GM06990 (cell line): ENCODE measurements at places on chromosomes 1 and 21.

DNA sequence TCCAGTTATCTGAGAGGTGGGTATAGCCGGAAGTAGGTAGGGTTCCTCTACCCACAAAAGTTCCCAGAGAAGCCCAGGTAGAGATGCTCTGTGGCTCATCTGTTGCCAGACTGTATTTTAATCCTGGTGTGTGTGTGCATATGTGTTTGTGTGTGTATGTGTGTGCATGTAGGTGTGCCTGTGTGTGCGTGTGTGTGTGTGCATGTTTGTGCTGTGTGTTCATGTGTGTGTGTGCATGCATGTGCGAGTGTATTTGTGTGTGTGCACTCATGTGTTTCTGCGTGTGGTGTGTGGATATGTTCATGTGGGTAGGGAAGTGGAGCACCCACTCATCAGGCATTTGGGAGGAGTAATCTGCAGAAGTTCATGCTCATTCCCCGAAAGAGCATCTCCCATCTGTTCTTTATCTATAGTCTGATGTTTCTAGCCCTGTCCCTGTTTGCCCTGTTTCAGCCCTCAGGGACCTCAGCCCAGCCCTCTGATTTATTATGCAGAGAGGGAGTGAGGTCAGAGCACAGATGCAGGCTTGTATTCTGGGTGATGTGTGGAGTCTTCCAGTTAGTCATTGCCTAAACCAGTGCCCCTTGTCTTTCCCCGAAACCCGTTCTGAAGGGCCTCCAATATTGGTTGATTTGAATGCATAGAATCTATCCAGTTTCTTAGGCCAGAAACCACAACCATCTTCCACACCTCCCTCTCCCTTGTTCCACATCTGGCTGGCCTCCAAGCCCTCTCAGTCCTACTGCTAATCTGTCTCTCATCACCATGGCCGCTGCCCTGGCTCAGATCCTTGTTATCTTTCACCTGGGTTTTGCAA, 69.1 kb downstream of the DISC1 start:
- no peak for DNase-seq

DNA sequence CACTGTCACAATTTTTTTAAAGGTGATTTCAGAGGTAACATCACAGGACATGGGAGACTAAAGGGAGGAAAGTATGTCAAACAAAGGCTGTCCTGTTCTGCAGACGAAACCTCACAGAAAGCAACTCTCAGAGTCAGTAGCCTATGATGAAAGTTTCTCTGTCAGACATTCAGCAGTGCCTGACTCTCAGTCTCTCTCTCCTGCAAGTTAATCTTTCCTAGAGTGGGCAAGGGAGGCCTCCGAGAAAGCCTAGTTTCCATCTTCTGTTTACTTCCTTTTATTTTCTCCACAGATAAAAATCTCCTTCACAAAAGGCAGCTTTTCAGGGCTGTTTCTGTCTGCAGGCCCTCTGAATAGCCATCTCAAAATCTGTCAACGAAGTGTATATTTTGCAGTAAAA, 24.9 kb upstream of the FMO2 start:
- DNase-seq = no peak

- DNase-seq = no peak
Measured at GRCh38 chr1:223653015-223653414, 12.5 kb downstream of the CAPN8 start.

DNA sequence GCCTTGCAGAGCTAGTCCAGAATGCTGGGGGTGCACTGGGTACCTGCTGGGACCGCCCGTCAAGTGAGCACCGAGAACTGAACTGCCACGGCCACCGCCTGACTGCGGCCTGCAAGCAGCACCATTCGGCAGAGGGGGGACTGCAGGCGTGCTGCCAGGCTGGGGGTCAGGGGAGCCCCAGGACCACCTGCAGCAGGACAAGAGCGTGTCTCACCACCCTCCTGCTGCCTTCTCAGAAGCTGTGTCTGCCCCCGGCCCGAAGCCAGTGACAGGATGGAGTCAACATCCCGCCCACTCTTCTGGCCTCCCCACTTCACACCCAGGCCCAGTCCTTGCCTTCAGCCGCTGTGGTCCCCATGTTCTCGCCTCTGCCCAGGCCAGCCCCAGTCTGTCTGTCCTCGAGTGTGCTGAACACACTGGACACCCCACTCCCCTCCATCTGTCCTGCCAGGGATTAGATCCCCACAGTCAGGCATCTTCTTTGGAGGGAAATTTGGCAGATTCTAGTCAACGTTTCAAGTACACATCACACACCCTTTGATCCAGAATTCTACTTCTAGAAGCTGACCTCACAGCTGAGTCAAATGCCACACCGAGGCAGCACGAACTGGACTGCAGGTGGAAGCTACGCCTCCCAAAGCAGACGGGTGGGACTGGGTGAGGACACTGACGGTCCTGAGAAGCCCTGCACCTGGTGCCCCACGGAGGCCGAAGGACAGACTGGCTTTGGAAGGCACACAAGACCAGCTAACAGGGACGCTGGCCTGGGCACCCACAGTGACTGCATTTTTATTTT, 26.0 kb downstream of the PTTG1IP start:
- no peak for DNase-seq

DNA sequence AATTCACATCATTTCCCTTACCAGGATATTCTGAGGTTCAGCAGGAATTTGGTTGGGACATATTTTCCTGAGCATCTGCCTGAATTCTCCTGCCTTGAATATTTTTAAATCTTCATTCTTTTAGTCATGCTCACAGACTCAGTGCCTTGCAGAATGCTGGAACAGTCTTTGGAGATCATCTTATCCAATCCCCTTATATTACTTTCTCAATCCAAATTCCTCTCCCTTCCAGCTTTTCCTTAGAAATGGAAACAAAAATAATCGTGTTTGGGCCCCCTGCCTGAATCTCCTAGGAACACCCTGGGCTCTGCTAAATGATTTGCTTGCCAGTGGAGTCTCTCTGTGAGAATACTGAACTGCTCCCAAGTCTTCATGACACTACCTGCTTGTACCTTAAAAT, 38.4 kb downstream of the LHX8 start:
- no peak for DNase-seq

- DNase-seq = no peak
Measured at GRCh38 chr21:34981791-34982190, 67.3 kb downstream of the RUNX1 start.

GRCh38 chr1:6435129-6435528, 10.6 kb downstream of the ESPN start:
- no peak for DNase-seq

DNA sequence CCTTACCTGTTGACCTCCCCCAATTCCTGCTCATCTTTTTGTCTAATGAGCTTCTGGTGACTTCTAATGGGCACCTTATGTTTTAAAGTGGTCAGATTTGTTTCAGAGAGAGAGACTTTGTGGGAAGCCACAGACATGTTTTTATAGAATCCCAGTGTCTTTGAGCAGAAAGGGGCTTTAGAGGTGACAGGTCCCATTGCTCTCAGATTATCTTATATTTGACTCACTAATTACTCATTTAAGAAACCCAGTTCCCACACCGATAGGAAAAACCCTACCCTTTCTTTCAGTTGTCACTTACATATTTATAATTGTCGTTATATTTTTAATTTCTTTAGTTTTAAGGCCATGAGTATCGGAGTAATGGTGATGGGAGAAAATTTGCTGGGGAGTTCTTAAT, 215.5 kb downstream of the CAMTA1 start:
- no peak for DNase-seq

DNA sequence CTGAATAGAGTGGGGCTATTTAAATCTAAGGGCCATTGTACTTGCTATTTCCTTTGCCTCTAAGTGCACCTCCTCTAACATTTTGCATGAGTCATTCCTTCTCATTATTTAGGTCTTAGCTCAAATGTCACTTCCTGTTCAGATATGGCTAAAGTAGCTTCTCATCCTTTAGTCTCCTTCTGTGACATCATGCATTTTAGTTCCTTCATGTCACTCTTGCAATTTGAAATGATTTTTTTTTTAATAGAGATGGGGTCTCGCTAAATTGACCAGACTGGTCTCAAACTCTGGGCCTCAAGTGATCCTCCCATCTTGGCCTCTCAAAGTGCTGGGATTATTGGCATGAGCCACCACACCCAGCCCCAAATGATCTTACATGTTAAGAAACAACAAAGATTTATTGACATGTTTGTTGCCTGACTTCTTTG, 6.6 kb downstream of the TBX19 start:
- no peak for DNase-seq

- DNase-seq = no peak
Measured at GRCh38 chr1:244022311-244022710, 28.8 kb upstream of the ZBTB18 start.

DNA sequence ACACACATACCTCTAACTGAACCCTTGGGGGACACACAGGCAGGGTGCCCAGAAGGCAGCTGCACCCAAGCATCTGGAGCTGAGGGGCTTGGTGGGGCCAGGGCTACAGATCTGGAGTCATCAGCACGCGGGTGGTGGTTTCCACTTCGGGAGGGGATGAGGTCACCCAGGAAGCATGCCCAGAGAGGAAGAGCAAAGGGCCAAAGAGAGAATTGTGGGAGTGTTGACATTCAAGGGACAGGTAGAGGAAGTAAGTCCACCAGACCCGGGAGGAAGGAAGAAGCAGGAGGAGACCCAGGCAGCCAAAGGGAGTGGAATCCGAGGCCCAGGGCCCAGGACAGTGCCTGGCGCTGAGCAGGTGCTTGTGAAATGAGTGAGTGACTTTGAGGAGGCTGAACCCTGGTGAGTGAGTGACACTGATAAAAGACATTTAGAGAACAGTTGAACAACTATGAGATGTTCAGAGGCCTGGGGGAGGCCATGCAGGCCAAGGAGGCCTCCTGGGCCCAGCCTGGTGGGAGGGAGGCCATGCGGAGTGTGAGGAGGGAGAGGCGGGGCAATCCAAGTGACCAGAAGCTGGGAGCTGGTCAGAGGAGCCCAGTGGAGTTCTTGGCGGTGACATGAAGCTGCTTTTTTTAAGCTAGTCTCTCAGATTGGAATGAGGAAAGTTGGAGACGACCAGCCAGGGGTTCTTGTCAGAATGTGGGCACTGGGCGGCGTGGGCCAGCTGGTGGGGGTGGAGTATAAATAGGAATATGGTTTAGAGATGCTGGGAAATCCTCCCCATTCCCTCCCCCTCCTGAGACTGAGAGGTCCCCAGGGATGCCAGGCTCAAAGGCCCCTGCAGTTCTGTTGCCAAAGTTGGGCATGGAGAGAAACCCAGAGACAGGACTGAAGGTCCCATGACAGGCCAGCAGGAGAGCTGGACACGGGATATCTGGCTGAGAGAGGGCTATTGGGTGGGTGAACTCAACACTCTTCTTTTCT, 7.9 kb downstream of the CDK18 start:
- DNase-seq = no peak

GRCh38 chr1:85611856-85612255, 31.3 kb downstream of the CCN1 start:
- DNase-seq = no peak

DNA sequence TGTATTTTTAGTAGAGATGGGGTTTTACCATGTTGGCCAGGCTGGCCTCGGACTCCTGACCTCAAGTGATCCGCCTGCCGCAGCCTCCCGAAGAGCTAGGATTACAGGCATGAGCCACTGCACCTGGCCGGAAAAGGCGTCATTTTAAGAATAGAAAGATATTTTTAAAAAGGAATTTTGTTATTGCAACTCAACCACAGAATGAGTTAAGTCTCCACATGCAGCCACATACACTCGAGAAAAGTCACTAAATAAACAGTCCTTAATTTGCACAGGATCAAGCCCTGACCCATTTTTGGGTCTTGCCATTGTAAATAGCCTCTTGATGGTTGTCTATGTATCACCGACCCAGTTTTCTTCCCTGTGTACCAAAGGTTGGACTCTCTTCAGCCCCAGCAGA, 85.5 kb downstream of the FBXO2 start:
- no peak for DNase-seq

- DNase-seq = no peak
Measured at GRCh38 chr21:38903690-38904139, 98.0 kb downstream of the ETS2 start.

- DNase-seq = no peak
Measured at GRCh38 chr21:17759511-17760178, 59.5 kb downstream of the C21orf91 start.

DNA sequence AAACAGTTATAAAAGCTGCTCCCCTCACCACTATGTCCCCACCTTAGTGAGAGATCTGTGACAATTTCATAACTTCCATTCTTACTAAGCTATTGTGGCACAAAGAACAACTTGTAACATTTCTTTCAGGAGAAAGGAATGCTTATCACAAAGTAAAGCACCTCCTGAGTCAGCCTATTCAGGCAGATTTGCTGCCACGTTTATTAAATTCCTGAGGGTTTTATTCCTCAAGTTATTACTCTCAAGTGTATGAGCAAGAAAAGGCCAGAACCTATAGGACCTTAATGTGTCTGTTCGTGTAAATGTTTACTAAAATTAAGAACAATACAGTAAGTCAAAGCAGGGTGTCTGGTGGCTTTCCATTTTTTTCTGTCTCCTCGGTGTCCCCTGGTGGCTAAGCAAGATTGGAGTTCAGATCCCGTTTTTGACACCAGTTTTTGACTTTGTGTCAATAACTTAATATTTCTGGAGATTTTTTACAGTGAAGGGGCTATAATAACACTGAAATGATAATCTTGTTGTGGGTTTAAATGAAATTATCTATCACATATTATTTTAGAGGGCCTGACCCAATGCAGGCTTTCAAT, 1539.6 kb downstream of the BRINP3 start:
- DNase-seq = no peak

GRCh38 chr1:30773722-30774358, 16.3 kb upstream of the LAPTM5 start:
- DNase-seq = no peak

DNA sequence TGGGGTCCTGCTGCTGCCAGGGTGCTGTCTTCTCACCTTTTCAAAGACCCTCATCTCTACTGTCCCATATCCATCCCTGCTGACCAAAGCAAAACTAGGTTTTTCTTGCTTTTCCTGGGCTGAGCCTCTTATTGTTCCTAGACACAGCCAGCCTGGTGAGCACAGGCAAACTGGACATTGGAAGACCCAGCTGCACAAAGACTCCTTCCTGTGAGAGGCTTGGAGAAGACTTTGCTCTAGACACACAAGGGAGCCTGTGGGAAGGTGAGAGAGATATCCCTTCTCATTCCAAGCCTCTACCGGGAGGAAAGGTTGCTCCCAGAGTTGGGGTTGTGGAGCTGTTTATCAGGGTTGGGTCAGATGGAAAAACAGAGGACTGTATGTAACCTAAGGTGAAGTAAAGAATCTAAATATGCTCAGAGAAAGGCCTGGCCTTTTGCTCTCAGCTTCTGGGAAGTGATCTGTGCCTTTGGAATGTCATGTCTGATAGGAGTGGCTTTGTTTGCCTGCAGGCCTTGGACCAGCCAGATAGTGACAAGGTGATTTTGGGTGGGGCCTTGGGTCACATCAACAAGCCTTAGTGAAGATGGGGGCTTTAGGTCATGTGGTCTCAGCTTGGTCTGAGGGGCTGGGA, 87.6 kb upstream of the RUNX1 start:
- DNase-seq = no peak

DNA sequence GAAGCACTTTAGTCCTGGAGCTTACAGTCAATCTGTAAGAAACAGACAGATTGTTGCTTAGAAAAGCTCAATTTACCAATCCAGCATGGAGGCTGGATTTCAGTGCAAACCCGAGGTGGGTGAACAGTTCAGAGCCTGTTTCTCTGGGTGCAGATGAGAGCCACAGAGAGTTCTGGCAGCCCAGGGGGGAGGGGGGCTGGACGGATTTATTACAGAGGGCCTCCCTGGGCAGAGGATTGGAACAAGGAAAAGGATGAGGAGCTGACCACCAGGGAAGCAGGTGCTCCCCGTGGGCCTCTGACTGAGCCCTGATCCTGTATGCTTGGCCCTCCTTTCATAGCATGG, 38.0 kb upstream of the EPS8L3 start:
- DNase-seq = no peak
